Camera-type eye (tissue), 1 donor: ENCODE measurements at places on chromosomes 4 and X. TPM values are rescaled to one million over a fixed set of nuclear protein-coding genes. Genes with fewer than 3 reads are reported as not detected.

LIMCH1 gene
- total RNA-seq: 125 TPM

MFSD8 gene
- 60.9 TPM for total RNA-seq

FGA gene
- not detected for total RNA-seq

PNPLA4 gene
- total RNA-seq: 17.5 TPM

PSAPL1 gene
- 0.05 TPM for total RNA-seq

MEPE gene
- total RNA-seq: not detected

PAGE1 gene
- not detected for total RNA-seq

SLC38A5 gene
- 103 TPM for total RNA-seq

CPLX1 gene
- total RNA-seq: 9.2 TPM

VEGFC gene
- total RNA-seq: 10.6 TPM
